ENCODE measurements at places on chromosomes 1 and 21. TPM values are rescaled to one million over a fixed set of nuclear protein-coding genes. Genes with fewer than 3 reads are reported as not detected.

DNA sequence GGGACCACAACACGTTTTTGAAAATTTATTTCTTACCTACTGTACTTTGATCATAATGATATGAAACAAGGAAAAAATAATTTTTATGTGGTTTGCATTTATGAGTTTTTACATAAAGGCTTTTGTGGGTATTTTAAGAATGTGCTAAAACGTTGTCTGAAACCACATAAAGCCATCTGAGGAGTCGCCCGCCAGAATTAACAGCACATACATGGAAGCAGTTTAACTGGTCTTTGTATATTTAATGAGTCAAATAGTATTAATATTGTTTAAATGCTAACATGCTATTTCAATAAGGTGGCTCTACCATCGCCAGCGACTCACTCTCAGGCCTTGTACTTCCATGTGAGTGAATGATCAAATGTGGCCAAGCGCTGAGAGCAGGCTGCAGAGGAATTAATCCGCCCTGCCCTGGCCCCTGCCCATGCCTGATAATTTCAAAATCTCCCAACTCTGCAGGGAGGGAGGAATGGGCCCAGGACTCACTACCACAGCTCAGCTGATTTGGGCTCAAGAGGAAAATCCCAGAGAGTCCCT, 49.6 kb downstream of the SLC66A1 start:
- DNase-seq: no peak

DNA sequence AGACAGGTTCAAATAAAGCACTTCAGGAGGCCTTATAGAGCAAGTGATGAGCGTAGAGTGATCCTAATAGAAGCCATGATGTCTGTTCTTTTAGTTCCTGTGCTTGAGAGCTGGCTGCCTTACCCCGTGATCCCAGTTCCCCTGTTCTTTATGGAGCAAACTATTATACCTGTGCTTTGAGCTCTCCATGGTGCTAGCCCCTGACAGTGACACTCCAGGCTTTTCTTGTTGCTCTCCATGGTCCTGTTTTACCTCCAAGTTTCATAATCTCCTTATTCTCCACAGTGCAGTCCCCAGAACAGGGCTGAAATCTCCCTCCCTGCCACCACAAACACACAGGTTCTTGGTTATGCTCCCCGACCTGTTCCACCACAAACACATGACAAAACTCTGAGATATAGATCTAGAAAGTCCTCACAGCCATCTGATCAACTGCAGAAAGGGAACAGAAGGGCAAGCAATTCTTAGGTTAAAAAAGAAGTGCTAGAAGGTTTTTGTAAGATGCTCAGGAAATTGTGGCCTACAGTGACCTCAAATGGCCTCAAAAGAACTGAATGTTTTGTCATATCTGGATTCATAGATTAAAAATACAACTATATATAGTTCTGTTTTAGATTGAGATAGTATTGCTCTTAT, 6.0 kb downstream of the CADM3 start:
- no peak for DNase-seq

GRCh38 chr1:100616121-100616621, 78.2 kb downstream of the GPR88 start:
- no peak for DNase-seq

GRCh38 chr21:17371450-17371849, 141.4 kb upstream of the CXADR start:
- DNase-seq: no peak

- no peak for DNase-seq
Observed at GRCh38 chr1:15975358-15975804, 520 bp downstream of the ZBTB17 start.

DNA sequence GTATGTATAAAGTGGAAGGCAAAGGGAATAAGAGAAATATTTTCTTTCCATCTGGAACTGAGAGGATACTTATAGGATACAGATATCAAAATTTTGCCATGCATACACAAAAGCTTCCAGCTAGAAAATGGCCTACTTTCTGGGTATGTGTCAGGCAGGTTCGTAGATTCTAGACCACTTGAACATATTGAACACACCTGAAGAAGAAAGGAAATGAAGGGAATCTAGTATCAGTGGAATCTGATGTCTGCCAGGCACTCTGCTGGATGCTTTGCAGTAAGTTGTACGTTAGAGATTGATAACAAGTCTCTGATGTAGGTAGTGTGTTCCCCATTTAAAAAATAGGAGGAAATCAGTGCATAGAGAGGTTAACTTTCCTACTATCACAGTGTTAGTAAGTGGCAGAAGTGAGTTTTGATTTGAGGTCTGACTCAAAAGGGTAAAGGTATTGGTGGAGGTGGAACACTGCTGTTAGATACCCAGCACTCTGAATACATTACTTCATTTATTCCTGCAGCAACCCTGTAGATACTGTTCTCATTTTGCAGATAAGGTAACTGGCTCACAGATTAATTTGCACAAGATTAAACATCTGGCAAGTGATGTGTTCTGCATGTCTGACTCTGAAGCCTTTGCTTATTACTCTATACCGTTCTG, 3.0 kb downstream of the CAMSAP2 start:
- no peak for DNase-seq

- no peak for DNase-seq
Observed at GRCh38 chr1:164926107-164926506, 367.1 kb downstream of the PBX1 start.

DNA sequence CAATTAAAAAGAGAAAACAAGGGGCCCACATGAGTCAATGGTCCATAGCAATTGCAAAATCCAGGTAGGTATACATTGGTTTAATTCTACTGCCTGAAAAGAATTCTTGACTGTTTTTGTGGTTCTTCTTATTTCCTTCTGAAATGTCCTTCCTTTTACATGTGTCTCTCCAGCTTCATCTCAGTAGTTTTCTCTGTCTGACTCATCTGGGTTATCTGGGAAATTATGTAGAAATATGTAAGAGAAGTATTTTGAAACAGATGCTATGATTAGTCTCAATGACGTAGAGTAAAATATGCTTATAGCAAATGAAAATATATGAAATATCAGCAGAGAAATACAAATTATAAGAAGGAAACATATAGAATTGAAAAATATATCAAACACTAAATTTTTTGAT, 953.2 kb downstream of the BRINP3 start:
- no peak for DNase-seq

DNA sequence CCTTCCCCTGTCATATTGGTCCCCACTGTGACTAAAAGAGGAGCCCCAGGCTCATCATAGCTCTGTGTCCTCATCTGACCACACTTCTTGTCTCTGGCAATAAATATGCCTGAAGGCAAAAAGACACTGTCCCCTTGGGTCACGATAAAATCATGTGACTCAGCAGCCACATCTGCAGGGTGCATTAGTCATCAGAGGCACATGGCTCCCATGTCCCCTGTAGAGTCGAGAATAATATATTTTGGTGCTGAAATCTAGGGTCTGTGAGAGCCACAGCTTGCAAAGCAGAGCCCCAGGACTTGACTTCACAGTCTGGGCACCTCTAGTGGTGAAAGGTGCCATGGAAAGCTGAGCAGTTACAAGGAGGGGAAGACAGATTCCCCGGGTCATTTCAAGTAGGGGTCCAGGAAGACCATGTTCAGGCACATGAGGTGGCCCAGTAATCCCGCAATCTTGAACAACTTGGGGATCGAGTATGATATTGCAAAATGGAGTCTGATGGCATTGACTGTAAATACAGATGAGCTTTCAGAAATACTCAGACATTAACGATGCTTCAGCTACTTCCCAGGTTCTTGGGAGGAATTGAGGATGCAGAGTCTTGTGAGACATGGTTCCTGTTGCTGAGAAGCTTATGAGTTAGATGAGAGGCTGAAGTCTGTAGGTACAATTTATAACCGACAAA, 68.6 kb downstream of the SLC35F3 start:
- DNase-seq: no peak

GRCh38 chr1:78843111-78843510, 163.4 kb downstream of the ADGRL4 start:
- DNase-seq: no peak

- no peak for DNase-seq
Observed at GRCh38 chr1:177091040-177091439, 73.5 kb downstream of the ASTN1 start.

DNA sequence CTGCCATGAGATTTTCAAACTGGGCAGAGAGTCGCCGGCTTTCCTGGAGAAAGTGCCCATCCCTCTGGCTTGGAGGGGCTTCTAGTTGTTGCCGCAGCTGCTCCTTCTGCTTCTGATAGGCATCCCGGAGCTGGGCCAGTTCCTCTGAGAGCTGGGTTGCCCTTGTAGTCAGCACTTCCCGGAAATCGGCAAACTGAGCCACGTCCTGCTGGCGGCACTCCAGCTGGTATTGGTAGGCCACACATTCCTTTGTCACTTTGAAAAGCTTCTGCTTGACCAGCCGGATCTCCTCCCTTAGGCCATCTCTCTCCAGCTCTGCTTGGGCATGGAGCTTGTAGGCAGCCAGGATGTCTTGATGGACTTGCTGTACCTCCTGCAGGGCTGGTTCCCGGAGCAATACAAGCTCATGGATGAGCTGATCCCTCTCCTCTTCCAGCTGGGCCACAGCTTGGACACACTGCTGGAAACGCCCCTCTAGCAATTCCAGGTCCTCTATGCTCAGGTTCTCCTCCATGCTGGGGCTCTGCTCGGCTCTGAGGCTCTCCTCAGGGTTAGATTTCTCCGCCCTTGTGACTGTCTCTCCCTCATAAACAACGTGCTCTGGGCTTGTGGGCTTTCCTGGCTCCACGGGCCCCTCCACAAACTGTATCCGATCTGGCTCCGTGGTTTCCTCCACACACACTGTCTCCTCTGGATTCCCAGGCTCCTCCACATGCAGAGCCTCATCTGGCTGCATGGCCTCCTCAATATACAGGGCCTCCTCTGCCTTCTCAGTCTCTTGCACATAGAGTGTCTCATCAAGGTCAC, 7.3 kb downstream of the SYNC start:
- DNase-seq: peak; percentile 48

- DNase-seq: no peak
Observed at GRCh38 chr1:93357242-93357641, 11.5 kb downstream of the DR1 start.

Gene CLCA1
- total RNA-seq: not detected

Gene SEC16B
- 1.7 TPM for total RNA-seq

Gene PDC
- not detected for total RNA-seq

Gene RGS16
- total RNA-seq: 38.9 TPM

Gene SLC1A7
- total RNA-seq: 0.63 TPM

Gene ASCL5
- not detected for total RNA-seq

Gene BLACAT1
- total RNA-seq: 0.36 TPM
